ENCODE measurements at places on chromosomes 7 and 10.
A peak's percentile ranks its signal among the peaks of the same experiment; 100 is the strongest.

DNA sequence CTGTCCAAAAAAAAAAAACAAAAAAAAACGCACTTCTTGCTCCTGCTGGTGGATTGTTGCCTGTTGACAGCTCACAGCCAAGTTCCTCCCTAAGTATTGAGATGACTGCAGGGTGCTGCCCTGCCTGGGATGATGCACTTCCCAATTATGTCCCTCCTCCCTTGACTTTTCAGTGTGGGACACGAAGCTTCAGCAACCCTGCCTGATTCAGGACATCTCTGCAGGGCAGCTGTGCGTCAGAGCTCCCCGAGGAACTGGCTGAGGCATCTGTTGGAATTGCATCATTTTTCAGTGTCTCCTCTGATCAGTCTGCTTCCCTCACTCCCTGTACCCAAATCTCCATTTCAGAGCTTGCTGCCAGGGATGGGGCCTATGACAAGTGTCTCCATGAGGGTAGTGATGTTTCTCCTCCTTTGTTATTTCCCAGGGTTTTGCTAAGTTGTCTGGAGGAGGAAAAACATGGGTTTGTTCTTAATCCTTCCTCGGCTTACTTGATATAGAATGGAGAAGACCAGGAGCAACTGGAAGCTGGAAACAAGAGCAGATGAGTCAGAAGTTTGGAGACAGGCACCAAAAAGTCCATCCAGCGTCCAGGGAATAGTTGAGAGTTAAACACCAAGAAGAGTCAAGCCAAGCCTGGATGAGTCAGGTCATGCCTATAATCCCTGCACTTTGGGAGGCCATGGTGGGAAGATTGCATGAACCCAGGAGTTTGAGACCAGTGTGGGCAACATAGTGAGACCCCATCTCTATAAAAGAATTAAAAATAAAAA, 355.1 kb downstream of the GALNT17 start:
- H3K27me3 ChIP-seq = no peaks in the 10 kb centered on the region
- no peaks in the 10 kb centered on the region for H3K36me3 ChIP-seq
- no peak overlapping the region for H3K4me3 ChIP-seq
- no peak overlapping the region for H3K27ac ChIP-seq
- no peaks in the 10 kb centered on the region for H3K4me1 ChIP-seq

DNA sequence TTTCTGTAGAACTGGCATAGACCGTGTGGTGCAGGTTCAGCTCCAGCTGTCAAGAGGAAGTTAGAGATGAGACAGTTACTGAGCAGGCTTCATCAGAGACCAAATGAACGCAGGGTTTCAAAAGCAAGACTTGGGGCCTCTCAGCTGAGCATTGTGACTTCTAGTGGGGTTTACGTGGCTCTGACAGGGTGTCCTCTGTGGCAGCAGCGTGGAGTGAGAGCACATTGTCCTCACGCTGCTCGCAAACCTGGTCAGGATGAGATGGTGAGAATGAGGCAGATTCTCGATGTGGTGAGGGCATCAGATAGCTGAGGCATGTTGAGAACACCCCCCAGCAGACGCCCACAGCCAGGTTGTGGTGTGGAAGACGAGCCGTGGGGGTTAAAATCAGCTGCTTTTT, 126.0 kb downstream of the DNAJB6 start:
- peaks cover 44% of the 10 kb centered on the region for H3K27me3 ChIP-seq
- H3K4me1 ChIP-seq = no peaks in the 10 kb centered on the region
- no peak overlapping the region for H3K4me3 ChIP-seq

DNA sequence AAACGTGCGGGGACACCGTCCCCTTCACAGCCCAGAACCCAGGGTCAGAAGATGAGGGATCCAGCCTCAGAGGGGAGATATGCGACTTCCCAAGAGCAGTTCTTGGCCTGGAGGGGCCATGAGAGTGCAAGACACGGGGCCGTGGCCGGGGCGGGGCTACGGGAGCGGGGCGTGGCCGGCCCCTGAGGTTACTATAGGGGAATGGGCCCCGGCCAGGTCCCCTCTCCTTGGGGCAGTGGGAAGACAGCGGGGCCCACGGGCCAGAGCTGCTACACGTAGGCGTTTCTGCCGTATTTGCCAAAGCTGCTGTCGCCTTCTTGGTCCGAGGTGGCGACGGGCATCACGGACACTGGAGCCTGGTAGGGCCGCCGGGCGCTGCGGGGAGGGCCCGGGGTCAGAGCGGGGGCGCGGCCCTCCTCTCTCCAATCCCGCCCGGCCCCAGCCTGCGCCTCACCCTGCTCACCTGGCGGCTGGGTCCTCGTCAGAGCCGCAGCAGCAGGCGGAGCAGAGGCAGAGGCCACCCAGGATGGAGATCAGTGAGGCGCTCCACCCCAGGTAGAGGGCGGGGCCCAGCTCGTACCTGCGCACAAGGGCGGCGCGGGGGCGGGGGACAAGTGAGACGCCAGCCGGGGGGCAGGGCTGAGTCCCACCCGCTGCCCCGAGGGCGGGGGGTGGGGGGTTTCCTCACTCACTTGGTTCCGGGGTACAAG, 5.3 kb downstream of the CLDN15 start:
- H3K4me3 ChIP-seq = no peak overlapping the region
- H3K27ac ChIP-seq = no peak overlapping the region
- H3K4me1 ChIP-seq = peaks cover 4% of the 10 kb centered on the region
- H3K27me3 ChIP-seq = no peaks in the 10 kb centered on the region

DNA sequence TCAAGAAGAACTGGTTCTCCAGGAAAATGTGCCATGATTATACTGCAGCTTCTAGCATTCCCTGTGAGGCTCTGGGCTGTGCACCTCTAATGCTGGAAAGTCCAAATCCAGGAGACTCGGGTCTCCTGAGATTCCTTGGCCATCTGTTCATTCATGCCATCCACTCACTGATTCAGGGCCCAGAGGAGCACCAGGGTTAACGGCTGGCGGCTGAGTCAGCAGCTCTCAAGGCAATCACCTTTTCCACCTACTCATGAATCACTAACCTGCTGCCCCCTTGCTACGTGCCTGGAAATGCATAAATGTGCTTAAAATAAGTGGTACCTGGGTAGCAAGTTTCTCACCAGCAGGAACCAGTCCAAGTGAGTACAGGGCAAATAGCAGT, 132.7 kb downstream of the KCNMA1 start:
- no peaks in the 10 kb centered on the region for H3K27me3 ChIP-seq
- H3K4me1 ChIP-seq = peaks cover 5% of the 10 kb centered on the region
- no peak overlapping the region for H3K4me3 ChIP-seq
- DNase-seq = no peak

- no peaks in the 10 kb centered on the region for H3K4me1 ChIP-seq
- DNase-seq = no peak
- H3K27ac ChIP-seq = no peak overlapping the region
- no peak overlapping the region for H3K4me3 ChIP-seq
- H3K27me3 ChIP-seq = no peaks in the 10 kb centered on the region
- H3K36me3 ChIP-seq = no peaks in the 10 kb centered on the region
These were observed 8.0 kb upstream of the KCNIP2 start for GRCh38 chr10:101851411-101852116.

DNA sequence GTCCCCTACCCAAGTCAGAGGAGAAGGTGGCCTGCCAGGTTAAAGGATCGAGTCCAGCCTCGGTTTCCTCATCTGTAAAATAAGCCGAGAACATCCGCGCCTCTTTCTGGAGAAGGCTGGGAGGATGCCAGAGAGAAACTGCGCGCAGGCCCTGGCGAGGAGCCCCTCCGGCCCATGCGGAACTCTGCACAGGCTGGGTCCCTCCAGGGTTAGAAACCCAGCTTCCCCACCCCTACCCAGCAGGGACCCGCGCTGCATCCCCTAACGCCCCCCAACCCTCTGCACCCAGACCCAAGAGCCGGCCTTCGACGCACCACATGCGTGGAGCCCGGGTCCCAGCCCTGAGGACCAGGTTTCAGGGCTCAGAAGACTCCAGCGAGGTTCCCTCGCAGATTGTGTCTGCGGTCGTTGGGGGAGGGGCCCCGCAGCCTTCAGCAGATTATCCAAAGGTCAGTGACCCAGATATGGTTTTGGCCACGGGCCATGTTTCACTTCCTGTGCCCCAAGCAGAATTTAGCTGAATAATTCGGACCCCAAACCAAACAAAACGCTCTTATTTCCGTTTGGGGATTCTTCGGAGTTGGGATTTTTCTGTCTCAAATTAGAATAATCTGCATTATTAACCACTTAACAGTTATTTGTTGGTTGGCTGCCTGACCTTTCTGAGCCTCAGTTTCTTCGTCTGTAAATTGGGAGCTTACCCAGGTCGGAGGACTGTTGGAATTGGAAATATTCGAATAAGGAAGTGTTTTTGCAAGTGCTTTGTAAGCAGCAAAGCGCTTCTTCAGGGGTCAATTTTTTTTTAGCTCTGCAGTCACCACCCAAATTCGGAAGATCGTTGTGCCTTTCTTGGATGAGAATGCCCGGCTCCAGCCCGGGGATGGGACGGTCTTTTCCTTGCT, 167.7 kb downstream of the UBE2H start:
- DNase-seq = peak; percentile 42
- H3K27ac ChIP-seq = no peak overlapping the region
- H3K4me1 ChIP-seq = peaks cover 5% of the 10 kb centered on the region
- no peak overlapping the region for H3K4me3 ChIP-seq

- peaks cover 39% of the 10 kb centered on the region for H3K36me3 ChIP-seq
- no peak overlapping the region for H3K4me3 ChIP-seq
- peak; percentile 44 for DNase-seq
- no peak overlapping the region for H3K27ac ChIP-seq
- H3K27me3 ChIP-seq = no peaks in the 10 kb centered on the region
- no peaks in the 10 kb centered on the region for H3K4me1 ChIP-seq
These were observed 14.8 kb downstream of the ZSCAN25 start for GRCh38 chr7:99631295-99632109.

DNA sequence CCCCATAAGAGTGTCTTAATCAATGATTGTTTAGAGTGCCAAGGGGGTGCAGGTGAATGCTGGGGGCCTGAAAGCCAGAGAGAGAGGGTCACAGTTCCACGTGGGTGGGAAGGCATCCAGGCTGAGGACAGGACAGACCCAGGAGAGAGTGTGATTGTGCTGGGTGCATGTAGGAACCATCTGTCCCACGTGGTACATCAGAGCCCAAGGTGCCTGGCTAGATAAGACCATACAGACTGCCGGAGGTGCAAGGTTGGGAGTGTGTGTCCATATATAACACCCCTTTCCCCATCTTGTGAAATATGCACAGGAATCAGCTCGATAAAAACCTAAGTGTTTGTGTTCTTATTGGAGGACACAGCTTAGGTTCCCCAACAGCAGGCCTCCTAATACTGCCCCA, 85.5 kb downstream of the WIPF3 start:
- no peaks in the 10 kb centered on the region for H3K36me3 ChIP-seq
- no peak for DNase-seq
- H3K27me3 ChIP-seq = no peaks in the 10 kb centered on the region
- H3K4me1 ChIP-seq = no peaks in the 10 kb centered on the region

- peak; percentile 3 for DNase-seq
- H3K27ac ChIP-seq = no peak overlapping the region
- H3K4me1 ChIP-seq = no peaks in the 10 kb centered on the region
- H3K27me3 ChIP-seq = peaks cover 9% of the 10 kb centered on the region
- H3K36me3 ChIP-seq = no peaks in the 10 kb centered on the region
These were observed 89.6 kb downstream of the CHRM2 start for GRCh38 chr7:136958016-136958415.

DNA sequence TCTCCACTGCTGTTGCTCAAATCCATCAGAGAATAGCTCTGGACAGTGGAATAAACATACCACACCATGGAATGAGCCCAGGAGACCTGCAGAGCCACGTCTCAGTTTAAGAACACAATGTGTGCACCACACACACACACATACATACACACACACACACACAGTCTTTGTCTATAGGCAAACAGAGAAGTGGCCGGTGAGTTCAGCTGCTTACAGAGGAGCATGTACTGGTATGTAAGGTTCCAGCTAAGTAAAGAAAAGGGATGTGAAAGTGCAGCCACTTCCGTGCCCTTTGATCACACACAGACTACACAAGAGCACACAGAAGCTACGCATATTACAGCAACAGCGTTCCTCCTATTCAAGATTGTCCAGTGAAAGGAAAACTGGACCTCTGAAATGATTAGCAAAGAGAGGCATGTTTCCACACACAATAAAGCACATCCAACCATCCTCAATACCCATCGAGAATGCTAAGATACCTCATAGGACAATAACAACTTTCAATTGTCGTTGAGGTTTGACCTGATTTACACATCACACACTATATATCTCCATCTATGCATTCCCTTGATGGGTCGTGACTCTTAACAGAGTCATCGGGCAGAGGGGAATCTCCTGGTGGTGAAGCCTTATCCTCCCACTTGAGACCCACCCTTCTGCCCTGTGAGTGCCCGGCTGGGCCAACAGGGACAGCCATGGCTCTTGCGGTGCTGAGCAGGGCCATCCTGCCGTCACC, 23.6 kb downstream of the SLC35B4 start:
- no peaks in the 10 kb centered on the region for H3K27me3 ChIP-seq
- H3K4me3 ChIP-seq = no peak overlapping the region
- DNase-seq = no peak
- H3K36me3 ChIP-seq = peaks cover 16% of the 10 kb centered on the region

DNA sequence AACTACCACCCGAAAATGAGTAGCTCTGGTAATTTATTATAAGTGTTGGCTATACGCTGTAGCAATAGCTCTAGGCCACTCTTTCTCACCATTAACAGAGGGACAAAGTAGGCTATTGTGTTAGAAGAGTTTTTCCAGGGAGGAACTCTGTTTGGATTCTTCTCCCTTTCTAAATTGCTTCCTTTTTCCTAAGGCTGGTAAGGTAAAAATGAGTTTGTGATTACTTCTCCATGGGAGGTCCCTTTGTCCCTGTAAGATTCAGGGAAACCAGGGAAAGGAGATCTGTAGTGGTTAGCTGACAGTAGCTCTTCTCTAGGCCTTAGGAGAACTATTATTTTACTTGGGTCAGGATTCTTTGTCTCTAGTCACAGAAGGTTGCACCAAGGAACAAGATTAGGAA, 23.2 kb upstream of the SEMA3E start:
- H3K27me3 ChIP-seq = no peaks in the 10 kb centered on the region
- DNase-seq = peak; percentile 82
- peaks cover 7% of the 10 kb centered on the region for H3K4me1 ChIP-seq
- H3K36me3 ChIP-seq = no peaks in the 10 kb centered on the region
- no peak overlapping the region for H3K27ac ChIP-seq

- no peaks in the 10 kb centered on the region for H3K36me3 ChIP-seq
- H3K27ac ChIP-seq = no peak overlapping the region
- no peaks in the 10 kb centered on the region for H3K27me3 ChIP-seq
- no peak for DNase-seq
These were observed 40.2 kb downstream of the ANKRD61 start for GRCh38 chr7:6071406-6071805.

Measured in SJCRH30 (cell line).